ENCODE measurements at places on chromosomes 7 and 10.

- DNase-seq = no peak
Observed at GRCh38 chr7:72325561-72325960, 86.6 kb downstream of the CALN1 start.

DNA sequence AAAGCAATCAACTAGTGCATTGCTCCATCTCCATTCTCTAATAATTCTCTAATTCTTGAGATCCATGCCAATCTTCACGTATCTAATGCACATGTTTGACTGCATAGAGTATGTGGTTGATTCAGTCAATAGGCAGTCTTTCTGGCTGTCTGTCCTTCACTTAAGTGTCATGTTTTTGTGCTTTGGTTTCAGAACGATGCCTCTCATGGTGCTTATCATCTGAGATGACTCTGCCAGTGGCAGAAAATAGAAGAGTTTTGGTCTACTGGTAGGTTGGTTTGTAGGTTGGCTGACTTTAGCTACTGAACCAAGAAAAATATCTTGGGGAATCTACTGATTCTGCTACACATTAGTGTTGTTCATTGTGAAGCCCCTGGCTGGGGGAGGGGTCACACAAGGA lies 364.2 kb downstream of the SFMBT2 start:
- DNase-seq = no peak

DNA sequence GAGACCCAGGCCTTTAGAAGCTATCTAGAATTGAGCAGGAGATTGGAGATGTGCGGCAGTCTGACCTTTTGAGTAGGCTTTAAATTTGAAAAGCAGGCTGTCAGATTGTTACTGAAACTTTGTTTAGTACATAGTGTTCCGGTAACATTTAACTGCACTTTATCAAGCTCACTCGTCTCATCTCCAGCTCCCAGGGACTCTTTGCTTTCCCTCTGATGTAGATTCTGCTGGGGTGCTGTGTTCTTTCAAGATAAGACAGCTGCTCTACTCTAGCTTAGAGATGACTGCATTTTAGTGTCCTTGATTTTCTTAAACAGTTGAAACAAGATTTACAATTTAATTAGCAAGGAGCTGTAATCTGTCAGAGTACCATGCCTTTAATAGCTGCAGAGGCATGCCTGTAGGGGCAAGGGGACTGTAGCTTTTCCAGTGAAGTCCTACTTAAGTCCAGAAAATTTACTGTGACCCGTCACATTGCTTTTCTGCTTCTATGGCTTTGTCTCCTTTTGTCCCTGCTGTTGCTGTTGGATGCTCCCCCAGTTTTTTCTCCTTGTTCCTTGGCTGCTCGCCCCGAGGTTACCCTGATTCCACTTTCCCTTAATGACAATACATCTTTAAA lies 56.4 kb upstream of the MTPN start:
- DNase-seq = no peak

- DNase-seq = no peak
Observed at GRCh38 chr10:26486990-26487850, 49.1 kb downstream of the APBB1IP start.

DNA sequence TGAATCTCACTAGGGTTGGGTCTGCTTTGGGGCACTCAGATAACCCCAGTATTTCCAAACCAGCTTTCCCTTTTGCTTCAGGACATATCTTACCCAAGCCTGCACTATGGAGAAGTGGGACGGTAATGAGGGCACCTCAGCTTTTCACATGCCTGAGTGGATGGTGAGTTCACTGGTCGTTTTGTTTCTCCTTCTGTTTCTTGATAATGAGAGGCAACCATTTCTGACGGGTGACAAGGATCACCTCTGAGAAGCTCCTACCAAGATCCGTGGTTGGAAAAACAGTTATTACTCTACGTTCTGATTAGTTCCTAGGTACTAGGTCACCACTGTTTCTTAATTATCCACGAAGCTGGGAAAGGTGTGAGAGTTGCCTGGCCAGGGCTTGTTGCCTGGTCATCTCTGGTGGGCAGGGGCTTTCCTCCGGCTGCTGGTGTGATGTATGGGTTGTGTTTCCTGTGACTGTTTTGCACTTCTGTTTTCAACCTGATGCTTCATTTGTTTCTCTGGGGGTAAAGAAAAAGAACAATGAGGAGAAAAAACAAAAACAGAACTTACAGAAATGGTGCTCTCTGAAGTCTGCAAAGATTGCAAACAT lies 65.7 kb upstream of the STRIP2 start:
- no peak for DNase-seq

GRCh38 chr10:77583527-77583926 lies 54.1 kb downstream of the KCNMA1 start:
- no peak for DNase-seq

GRCh38 chr7:22952306-22953015 lies 61.5 kb downstream of the HYCC1 start:
- DNase-seq = no peak

DNA sequence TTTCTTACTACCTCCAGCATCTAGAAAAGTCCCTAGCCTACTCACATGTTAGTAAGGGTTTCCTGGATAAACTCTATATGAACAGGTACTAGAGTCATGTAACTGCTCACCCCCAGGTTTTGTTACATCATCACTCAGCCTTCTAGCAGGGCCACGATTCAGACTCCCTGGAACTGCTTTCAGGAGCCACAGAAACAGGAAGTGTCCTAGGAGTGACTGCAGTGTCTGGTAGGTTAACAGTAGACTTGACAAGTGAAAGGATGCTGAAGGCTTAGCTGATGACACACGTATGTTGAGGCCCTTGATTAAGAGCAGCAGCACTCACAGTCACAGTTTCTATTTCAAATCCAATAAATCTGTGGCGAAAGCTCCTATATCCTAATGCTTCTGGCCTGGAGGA lies 101.2 kb downstream of the DNMBP start:
- DNase-seq = no peak

DNA sequence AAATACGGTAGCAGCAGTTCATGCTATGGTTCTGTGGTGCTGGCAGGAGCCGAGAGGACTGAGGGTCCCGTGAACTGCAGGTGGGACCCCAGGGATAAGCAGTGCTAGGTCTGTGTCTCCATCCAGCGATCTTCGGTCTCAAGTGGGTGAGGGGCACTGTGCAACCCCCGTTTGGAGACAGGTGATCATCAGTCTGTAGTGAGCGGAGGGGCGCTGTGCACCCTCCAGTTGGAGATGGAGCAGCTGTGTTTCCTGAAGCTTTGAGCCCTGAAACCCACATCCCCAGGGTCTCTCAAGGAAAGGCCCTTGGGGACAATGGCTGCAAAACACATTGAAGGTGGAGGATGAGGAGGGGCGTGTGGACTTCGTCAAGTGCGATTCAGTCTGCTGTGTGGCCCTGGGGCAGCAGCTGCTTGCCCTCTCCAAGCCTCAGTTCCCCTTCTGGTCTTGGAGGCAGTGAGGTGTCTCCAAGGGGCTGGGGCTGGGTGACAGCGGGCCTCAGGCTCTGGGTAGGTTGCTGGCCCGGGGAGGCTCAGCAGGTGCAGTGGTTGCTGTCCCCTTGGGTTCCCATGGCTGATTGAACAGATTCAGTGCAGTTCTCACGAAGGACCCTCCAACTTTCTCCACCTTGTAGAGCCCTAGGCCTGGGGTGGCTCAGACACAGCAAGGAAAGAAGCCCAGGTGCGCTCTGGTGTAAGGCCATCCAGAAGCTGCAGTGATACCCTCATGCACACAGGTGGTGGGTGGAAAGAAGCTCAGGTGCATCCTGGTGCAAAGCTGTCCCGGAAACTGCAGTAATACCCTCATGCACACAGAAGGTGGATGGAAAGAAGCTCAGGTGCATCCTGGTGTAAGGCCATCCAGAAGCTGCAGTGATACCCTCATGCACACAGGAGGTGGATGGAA lies 160.6 kb downstream of the ADARB2 start:
- no peak for DNase-seq

GRCh38 chr10:34049469-34049868 lies 715.0 kb upstream of the NRP1 start:
- no peak for DNase-seq

DNA sequence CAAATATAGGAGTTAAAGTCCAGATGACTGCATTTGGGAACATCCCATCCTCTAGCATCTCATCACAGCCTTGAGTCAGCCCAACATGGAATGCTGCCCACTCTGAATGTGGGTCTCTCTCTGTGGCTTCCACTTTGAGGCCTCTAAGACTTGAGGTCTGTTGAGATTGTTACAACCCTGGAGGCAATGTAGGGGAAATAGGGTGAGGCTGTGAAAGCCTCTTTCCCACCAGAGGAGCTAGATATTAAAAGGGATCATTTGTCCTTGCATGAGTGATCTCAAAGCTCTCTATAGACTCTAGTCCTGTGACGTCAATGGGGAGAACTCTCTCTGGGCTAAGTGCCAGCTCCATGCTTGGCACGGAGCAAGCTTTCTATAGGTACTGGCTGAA lies 6.4 kb upstream of the GOLGA7B start:
- DNase-seq = no peak

DNA sequence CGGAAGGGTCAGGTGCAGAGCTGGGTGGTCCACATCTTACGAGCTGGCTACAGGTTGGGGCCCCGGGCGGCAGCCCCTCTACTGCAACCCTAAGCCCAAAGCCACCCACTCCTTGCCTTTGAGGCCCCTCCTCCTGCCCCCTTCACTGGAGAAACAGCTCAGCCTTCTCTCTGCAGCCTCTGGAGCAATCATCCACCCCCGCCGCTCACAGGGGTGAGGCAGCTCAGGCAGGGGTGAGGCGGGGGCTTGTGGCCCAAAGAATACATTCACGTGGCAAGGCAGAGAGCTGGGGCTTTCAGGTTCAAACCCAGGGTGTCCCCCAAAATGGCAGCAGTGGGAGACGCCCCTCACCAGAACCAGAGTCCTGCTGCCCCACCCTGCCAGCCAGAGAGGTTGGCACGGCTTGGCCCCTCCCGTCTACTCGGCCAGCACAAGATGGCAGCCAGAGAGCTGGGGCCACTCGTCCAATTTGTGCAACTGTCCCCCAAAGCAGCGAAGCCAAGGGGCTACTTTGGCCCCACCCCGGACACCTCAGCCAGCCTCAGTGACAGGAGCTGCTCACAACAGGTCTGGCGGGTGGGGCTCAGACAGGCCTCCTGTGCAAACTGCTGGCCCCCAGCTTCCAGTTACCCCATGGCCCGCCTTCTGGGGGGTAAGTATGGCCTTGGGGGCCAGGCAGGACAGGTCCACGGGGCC lies 7.2 kb downstream of the GNB2 start:
- no peak for DNase-seq

GRCh38 chr10:119221201-119221600 lies 13.8 kb downstream of the GRK5 start:
- DNase-seq = no peak

GRCh38 chr7:15234431-15234830 lies 327.4 kb downstream of the AGMO start:
- DNase-seq = no peak

DNA sequence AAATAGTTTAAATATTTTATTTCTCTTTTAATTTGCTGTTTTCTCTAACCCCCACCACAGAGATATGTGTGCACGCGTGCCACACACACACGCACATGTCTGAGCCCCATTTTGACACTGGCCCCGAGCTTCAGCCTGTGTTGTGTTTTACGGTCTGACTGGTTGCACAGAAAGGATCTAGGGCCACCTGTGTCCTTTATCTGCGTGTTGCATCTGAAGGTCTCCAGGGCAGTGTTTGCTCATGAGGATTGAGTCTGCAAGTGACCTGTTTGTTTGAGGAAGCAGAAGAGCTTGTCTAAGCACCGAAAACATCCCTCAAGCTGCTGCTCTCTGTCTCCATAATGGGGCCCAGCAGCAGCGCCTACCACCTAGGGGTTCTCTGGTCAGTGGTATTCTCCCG lies 266.4 kb upstream of the LYZL1 start:
- no peak for DNase-seq

DNA sequence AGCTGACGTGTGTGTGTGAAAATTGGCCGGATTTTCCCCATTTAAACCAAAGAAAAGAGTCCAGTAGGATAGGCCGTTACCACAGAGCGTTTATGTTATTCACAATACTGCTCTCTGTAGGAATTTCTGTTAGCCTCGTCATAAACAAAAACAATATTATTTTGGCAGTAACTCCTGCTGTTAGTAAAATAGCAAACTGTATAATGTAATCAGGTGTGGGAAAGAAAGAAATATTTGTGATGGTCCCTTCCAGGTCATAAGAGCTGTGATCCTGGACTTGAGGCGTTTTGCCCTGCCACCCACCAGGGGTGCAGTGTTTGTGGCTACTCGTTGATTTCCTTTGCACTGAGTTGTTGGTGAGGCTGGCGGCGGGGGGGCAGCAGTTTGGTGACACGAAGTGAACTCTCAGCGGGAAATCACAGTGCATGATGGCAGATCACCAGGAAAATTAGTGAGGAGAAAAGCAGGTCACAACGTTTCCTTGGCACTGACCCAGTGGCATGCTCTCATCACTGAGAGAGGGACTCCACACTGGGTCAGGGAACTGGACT lies 2.8 kb downstream of the EEPD1 start:
- no peak for DNase-seq

- DNase-seq = no peak
Observed at GRCh38 chr7:45984386-45985295, 63.6 kb upstream of the IGFBP3 start.

DNA sequence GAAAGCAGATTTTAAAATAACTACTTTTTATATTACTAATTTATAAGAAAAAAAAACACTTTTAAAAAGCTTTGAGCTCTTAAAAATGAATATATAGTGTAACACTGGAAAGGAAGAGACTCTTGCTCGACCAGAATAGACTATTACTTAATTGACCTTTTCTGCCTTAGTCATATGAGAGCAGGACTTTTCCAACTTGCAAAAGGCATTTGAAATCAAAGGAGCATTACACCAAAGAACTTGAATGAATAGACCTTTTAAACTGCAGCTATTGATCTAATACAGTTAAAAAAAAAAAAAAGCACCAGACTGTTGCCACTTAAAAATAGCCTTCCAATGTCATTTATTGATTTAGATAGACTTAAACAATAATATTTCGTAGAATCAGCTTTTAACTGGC lies 17.2 kb upstream of the SEMA3D start:
- no peak for DNase-seq

GRCh38 chr7:71470326-71470725 lies 338.4 kb downstream of the GALNT17 start:
- no peak for DNase-seq

- DNase-seq = no peak
Observed at GRCh38 chr7:142539901-142540300, 209.4 kb upstream of the PRSS1 start.

DNA sequence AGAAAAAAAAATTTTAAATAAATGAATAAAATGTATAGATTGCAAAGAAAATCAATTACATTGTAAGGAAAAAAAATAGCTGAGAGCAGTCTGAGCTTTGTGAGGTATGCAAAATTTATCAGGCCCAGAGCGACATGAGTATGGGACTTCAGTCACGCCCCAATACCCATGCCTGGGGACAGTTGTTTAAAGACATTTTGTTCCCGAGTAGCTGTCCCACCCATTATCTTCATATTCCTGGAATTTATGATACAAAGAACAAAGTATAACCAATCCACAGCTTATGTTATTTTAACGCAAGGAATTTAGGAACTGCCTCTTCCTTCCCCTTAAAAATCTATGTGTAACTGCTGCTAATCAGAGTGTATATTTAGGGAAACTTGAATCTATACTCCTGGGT lies 1.6 kb upstream of the PON2 start:
- no peak for DNase-seq
